Endothelial cell (in vitro differentiated cells): ENCODE measurements at places on chromosomes 6 and 20. TPM values are rescaled to one million over a fixed set of nuclear protein-coding genes. Genes with fewer than 3 reads are reported as not detected.

DNA sequence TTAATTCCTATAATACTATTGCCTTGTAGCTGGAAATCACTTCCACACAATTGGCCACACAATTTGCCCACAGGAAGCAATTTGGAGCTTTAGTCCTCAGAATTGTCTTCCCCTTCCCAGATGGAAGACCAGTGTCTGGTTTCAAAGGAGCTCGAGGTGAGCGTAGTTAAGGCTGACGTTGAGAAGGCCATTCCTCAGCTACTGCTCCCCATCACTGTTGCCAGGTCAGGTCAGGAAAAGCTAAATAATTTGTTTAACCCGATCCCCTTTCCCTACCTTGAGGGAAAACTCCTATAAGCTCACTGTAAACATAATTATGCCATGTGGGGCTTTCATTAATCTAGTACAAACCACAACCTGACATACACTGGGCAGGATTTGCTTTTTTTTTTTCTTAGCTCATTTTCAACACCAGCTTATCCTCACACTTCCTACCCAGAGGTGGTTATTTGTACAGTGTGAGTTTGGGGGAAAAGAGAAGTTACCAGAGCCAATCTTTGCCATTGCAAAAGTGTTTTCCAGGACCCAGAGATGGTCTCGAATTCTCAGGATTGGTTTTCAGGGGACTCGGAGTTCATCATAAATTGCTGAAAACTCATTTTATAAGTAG is 242.7 kb downstream of the CLIC5 start:
- peaks cover 7% of the 10 kb centered on the region for H3K4me1 ChIP-seq
- no peak for DNase-seq
- H3K27ac ChIP-seq, result no peak overlapping the region
- H3K36me3 ChIP-seq, result no peaks in the 10 kb centered on the region

DNA sequence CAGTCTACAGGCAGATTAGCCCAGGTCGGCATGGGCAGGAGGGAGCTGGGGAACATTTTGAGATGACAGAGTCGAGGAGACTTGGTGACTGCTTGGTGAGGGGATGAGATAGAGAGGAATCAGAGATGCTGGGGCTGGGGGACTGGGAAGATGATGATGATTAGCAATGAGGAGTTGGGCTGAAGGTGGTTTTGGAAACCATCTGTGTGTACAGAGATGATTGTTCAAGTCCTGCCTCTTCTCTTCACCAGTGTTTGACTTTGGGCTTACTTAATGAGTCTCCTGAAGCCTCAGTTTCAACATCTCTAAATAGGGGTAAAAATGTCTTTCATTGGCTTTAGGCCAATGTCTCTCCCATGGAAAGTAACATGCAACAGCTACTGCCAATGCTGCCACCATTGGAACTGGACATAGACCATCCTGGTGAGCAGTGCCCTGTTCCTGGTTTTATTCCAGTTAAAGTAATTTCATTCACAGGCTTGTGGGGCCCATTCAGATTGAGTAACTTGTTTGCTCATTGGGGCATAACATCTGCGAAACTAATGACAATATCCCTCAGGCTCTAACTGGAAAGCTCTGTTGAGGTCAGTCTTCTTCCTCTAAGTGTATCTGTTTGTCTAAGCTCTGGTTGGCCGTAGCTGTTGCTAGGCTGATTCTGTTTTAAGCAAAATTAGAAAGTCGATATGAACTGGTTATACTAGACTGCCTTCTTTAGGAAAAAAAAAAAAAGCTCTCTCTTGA is 99.1 kb downstream of the ARMC2 start:
- H3K27me3 ChIP-seq, result peaks cover 5% of the 10 kb centered on the region
- no peak for DNase-seq
- H3K4me3 ChIP-seq, result no peak overlapping the region
- peaks cover 29% of the 10 kb centered on the region for H3K4me1 ChIP-seq
- H3K27ac ChIP-seq, result peak overlapping the region; percentile 51

- peaks cover 14% of the 10 kb centered on the region for H3K4me1 ChIP-seq
- peaks cover 3% of the 10 kb centered on the region for H3K36me3 ChIP-seq
- H3K27me3 ChIP-seq, result peaks cover 19% of the 10 kb centered on the region
Measured at GRCh38 chr6:110813338-110814101, 1.7 kb downstream of the CDK19 start.

- no peak overlapping the region for H3K4me3 ChIP-seq
- DNase-seq, result no peak
- H3K4me1 ChIP-seq, result peaks cover 3% of the 10 kb centered on the region
- peaks cover 5% of the 10 kb centered on the region for H3K27me3 ChIP-seq
- no peaks in the 10 kb centered on the region for H3K36me3 ChIP-seq
- no peak overlapping the region for H3K27ac ChIP-seq
Measured at GRCh38 chr6:5506149-5506548, 244.8 kb downstream of the FARS2 start.

DNA sequence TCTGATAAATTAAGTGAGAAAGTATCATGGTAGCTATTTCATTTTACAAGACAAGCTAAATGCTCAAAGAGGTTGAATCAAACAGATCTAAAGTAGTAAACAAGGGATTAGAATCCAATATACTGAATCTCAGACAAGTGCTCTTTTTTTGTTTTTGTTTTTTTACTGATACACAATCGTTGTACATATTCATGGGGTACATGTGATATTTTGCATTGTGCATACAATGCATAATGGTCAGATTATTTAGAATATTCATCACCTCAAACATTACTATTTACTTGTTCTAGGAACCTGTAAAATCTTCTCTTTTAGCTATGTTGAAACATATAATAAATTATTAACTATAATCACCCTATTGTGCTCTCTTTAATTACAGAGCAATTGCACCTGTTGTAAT is 57.0 kb upstream of the HCRTR2 start:
- H3K36me3 ChIP-seq, result no peaks in the 10 kb centered on the region
- no peak overlapping the region for H3K4me3 ChIP-seq
- H3K4me1 ChIP-seq, result no peaks in the 10 kb centered on the region
- no peak overlapping the region for H3K27ac ChIP-seq
- no peak for DNase-seq
- H3K27me3 ChIP-seq, result no peaks in the 10 kb centered on the region

GRCh38 chr6:52103623-52104022 is 16.2 kb upstream of the PKHD1 start:
- H3K36me3 ChIP-seq, result no peaks in the 10 kb centered on the region
- peaks cover 2% of the 10 kb centered on the region for H3K27me3 ChIP-seq
- no peak overlapping the region for H3K27ac ChIP-seq
- no peaks in the 10 kb centered on the region for H3K4me1 ChIP-seq
- H3K4me3 ChIP-seq, result no peak overlapping the region
- DNase-seq, result no peak

DNA sequence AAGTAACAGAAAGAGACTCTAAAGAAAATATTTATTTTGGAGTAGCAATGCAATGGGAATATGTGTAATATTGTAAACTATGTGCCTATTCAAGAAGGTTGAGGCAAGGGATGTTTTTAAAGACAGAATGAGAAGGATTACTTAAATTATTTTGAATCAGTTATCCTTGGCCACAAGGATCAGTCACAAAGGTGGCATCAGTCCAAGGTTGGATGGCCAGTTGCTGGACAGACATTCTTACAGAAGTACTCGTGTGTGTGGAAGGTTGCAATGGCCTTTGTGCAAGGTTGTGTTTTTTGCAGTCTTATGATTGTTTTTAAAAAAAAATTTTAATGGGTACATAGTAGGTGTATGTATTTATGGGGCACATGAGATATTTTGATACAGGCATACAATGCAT is 2.0 kb downstream of the QRSL1 start:
- H3K36me3 ChIP-seq, result no peaks in the 10 kb centered on the region
- no peak for DNase-seq
- no peaks in the 10 kb centered on the region for H3K27me3 ChIP-seq
- no peak overlapping the region for H3K4me3 ChIP-seq
- no peak overlapping the region for H3K27ac ChIP-seq

DNA sequence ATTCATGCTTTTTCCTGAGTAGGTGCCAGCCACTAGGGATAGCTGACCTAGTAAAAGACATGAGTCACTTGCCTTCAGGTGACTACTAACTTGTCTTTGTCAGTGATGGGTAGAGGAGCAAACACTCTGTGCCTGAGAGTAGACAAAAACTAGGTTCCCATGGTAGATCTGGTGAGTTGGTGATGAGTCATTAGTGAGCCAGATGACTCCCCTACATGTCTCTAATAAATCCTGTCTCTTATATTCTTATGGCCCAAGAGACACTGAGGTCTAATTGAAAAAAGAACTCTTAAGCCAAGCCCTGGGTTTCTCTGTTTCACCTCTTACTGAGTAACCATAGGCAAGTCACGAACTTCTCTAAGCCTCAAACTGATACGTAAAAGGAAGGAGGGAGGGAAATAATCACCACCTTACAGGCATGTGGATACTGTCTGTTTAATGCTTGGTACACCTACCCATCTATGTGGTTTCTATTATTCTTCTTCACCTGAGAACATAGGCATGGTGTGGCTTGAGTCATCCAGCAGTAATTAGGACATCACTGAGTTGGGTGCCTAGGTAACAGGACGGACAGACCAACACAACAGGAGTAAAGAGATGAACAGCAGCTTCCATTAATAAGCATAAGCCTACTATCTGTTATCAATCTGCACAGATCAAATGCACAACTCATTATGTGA is 20.3 kb downstream of the TTPAL start:
- no peak for DNase-seq
- H3K4me1 ChIP-seq, result no peaks in the 10 kb centered on the region
- peaks cover 46% of the 10 kb centered on the region for H3K36me3 ChIP-seq
- H3K4me3 ChIP-seq, result no peak overlapping the region

DNA sequence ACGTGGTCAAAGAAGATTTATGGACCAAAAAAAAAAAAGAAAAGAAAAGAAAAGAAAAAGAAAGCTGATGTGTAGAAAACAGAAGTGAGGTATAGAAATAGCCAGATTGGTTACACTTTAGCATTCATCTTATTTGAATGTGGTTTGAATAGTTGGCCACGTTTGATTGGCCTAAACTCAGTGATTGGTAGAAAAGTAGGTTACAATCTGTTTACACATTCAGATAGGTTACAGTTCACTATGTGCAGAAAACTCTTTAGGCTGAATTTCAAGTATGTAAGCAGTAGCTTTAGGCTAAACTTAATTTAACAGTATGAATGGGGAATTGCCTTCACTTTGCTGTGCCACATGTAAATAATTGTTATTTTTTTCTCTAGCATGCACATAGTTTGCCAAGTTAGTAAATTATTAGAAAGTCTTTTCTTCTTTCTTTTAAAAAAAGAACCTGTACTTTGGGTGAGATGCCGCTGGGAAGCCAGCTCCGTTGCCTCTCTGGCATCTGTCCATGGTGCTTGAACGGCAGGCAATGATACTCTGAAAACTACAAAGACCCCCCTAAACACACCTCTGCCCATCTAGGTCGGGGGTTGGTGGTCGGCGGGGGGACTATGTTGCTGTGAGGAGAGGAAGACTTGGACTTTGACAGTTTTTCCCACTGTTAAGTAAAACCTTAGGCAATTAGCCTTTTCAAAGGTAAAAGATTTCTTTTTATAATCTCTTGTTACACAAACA is 173.0 kb downstream of the AIG1 start:
- H3K36me3 ChIP-seq, result no peaks in the 10 kb centered on the region
- peak; percentile 7 for DNase-seq
- no peak overlapping the region for H3K27ac ChIP-seq
- H3K27me3 ChIP-seq, result no peaks in the 10 kb centered on the region

DNA sequence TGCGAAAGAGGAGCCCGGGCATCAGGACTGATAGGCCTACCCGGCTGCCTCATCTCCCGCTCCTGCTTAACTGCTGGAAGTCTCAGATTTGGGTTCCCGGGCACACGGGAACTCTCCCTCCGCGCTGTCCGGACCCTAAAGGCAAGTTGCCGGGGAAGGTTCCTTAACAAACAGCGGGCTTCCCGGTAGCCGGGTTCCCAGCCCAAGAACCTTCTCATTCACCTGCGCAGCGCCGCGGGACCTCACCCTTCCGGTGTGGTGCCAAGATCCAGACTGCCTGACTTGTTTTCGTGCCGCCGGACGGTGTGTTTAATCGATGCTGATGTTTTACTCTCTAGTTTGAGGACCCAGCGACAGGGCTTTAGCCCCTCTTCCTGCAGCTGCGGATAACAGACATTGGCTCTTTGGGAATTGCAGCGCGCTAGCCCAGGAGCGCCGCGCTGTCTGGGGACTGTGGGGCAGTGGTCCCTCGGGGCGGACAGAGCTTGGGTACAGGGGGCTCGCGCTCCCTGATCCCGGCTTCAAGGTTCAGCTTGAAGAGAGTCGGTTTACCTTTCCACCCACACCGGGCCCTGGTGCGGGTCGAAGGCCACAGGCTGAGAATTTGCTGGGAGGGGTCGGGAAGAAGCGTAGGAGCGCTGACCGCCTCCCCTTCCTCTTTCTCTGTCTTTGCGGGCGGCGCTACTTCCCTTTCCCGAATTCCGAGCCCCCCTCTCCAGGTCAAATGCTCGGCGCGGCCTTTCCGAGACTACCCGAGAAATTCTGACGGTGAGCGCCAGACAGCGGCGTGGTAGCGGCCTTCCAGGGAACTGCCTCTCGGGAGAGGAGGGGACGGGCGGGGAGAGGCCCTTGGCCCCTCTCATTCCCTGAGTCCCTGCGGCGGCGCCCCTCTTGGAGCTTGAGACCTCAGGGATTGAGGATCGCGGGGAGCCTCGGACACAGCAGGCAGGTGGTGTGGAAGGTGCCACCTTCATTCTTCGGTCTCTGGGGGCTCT is 17.2 kb downstream of the ABT1 start:
- H3K4me1 ChIP-seq, result peaks cover 8% of the 10 kb centered on the region
- no peak overlapping the region for H3K27ac ChIP-seq
- DNase-seq, result peak; percentile 50
- peaks cover 18% of the 10 kb centered on the region for H3K27me3 ChIP-seq

CRYBG1 gene
- total RNA-seq, result 0.08 TPM

CASS4 gene
- not detected for total RNA-seq

RNF217 gene
- 50.7 TPM for total RNA-seq

SLC25A27 gene
- total RNA-seq, result 4.7 TPM

COX4I2 gene
- total RNA-seq, result not detected

PTCRA gene
- total RNA-seq, result not detected

GATA5 gene
- not detected for total RNA-seq
